ENCODE measurements at places on chromosomes 2 and 18. TPM values are rescaled to one million over a fixed set of nuclear protein-coding genes. Genes with fewer than 3 reads are reported as not detected.

- no peaks in the 10 kb centered on the region for H3K4me1 ChIP-seq
- no peaks in the 10 kb centered on the region for H3K27me3 ChIP-seq
- H3K4me3 ChIP-seq, result no peak overlapping the region
- DNase-seq, result no peak
- H3K36me3 ChIP-seq, result no peaks in the 10 kb centered on the region
Observed at GRCh38 chr18:74063023-74063422, 84.6 kb downstream of the FBXO15 start.

GRCh38 chr18:78727057-78727739 is 252.4 kb upstream of the SALL3 start:
- no peak overlapping the region for H3K27ac ChIP-seq
- H3K36me3 ChIP-seq, result no peaks in the 10 kb centered on the region
- DNase-seq, result no peak
- H3K27me3 ChIP-seq, result no peaks in the 10 kb centered on the region

- no peak overlapping the region for H3K27ac ChIP-seq
- H3K4me1 ChIP-seq, result no peaks in the 10 kb centered on the region
- no peak overlapping the region for H3K4me3 ChIP-seq
- no peak for DNase-seq
- no peaks in the 10 kb centered on the region for H3K36me3 ChIP-seq
- H3K27me3 ChIP-seq, result peaks cover 10% of the 10 kb centered on the region
Observed at GRCh38 chr2:17791817-17792130, 24.5 kb upstream of the MSGN1 start.

DNA sequence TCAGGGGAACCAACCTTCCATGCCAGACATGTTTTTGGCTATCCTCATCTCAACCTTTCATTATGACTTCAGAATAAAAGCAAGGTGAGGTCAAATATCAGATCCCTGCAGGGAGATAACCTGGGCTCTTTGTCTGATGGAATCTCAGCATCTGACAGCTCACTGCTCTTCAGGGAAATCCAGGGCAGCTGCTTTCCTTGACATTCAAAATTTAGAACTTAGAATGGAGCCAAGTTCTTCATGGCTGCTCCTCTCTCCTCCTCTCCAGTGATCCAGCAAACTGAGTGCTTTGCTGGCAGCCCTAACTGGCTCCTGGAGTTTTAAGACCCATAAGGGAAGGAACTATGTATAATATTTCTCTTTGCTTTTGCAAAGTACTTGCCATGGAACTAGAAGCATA is 716.3 kb downstream of the TSN start:
- no peak overlapping the region for H3K27ac ChIP-seq
- no peak for DNase-seq
- no peaks in the 10 kb centered on the region for H3K36me3 ChIP-seq
- no peaks in the 10 kb centered on the region for H3K4me1 ChIP-seq
- H3K4me3 ChIP-seq, result no peak overlapping the region
- no peaks in the 10 kb centered on the region for H3K27me3 ChIP-seq

GRCh38 chr18:37567061-37567993 is 1.7 kb upstream of the CELF4 start:
- peaks cover 4% of the 10 kb centered on the region for H3K4me1 ChIP-seq
- H3K36me3 ChIP-seq, result no peaks in the 10 kb centered on the region
- peaks cover 32% of the 10 kb centered on the region for H3K27me3 ChIP-seq

GRCh38 chr2:9210030-9210429 is 3.4 kb downstream of the ASAP2 start:
- no peak overlapping the region for H3K27ac ChIP-seq
- H3K4me1 ChIP-seq, result peaks cover 48% of the 10 kb centered on the region
- no peaks in the 10 kb centered on the region for H3K27me3 ChIP-seq
- no peak for DNase-seq

AQP4 gene
- not detected for total RNA-seq

DNA sequence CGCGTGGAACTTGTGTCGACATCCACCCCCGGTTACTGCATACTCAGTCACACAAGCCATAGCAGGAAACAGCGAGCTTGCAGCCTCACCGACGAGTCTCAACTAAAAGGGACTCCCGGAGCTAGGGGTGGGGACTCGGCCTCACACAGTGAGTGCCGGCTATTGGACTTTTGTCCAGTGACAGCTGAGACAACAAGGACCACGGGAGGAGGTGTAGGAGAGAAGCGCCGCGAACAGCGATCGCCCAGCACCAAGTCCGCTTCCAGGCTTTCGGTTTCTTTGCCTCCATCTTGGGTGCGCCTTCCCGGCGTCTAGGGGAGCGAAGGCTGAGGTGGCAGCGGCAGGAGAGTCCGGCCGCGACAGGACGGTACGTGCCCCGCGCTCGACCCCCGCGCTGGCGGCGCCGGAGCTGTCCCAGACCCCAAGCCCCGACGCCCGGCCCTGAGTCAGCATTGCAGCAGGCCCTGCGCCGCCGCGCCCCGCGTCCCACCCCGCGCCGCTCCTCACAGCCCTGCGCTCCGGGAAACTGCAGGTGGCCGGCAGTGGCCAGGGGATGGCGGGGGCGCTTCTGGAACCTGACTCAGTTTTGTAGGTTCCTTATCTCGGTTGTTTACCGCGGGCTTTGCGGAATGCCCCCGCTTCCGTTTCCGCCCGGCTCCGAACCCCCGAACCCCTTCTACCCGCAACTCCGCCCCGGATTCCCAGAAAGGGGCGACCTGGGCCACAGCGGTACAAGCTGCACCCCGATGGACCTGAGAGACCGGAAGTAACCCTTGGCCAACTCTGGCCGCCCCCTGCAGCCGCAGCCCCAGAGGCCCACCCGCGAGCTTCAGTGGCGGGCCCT is at the start of gene CFLAR:
Gene CFLAR (plus strand): TSS at position 50 of the 844 bp plus-strand sequence. CDS start 13,702 bp downstream, outside the sequence.
- peak within 1 kb of the TSS; percentile 54 for H3K4me3 ChIP-seq
- H3K27me3 ChIP-seq, result no peaks in the 10 kb centered on the region
- peak; percentile 81 for DNase-seq
- peaks cover 46% of the 10 kb centered on the region for H3K4me1 ChIP-seq
- H3K27ac ChIP-seq, result peak within 1 kb of the TSS; percentile 88
- no peaks in the 10 kb centered on the region for H3K36me3 ChIP-seq

DNA sequence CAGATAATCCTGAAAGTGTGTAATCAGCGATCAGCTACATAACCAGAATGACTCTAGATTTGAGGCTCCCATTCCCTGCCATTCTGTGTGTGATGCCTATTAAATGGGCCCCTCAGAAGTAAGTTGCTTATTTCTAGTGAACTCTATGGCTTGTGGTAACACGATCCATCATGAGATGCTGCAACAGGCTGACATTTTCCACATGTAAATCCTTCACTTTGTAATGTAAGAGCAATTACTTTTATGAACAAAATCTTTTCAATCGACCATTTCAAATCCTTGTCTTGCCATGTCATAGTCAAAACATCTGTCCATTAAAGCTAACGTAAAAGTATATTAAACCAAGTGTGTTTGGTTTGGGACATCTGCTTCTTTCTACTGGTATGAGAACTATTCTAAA is 175.9 kb upstream of the ETAA1 start:
- no peaks in the 10 kb centered on the region for H3K36me3 ChIP-seq
- H3K27me3 ChIP-seq, result no peaks in the 10 kb centered on the region
- no peaks in the 10 kb centered on the region for H3K4me1 ChIP-seq
- no peak overlapping the region for H3K27ac ChIP-seq
- no peak for DNase-seq

LRRTM1 gene
- not detected for total RNA-seq

DNA sequence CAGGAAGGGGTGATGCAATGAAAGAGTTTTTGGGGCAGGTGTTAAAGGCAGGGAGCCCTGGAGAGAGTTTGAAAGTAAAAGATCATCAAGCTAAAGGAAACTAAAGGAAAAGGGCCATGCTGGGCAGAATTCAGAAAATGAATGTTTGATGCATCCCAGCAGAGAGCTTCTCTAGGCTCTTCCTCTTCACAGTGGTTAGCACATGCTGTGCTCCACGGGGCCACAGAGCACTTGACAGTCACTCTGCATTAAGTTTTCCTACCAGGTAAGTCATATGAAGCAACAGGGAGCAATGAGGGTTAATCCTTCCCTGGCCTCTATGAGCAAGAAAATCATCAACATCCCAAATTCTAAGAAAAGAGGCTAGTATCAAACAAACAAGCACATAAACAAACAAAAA is 895.2 kb downstream of the TRIB2 start:
- H3K27ac ChIP-seq, result no peak overlapping the region
- no peaks in the 10 kb centered on the region for H3K36me3 ChIP-seq

- H3K4me3 ChIP-seq, result no peak overlapping the region
- DNase-seq, result no peak
- H3K4me1 ChIP-seq, result peaks cover 6% of the 10 kb centered on the region
- H3K27ac ChIP-seq, result no peak overlapping the region
- no peaks in the 10 kb centered on the region for H3K27me3 ChIP-seq
Observed at GRCh38 chr18:3819961-3820360, 370.0 kb downstream of the TGIF1 start.

DNA sequence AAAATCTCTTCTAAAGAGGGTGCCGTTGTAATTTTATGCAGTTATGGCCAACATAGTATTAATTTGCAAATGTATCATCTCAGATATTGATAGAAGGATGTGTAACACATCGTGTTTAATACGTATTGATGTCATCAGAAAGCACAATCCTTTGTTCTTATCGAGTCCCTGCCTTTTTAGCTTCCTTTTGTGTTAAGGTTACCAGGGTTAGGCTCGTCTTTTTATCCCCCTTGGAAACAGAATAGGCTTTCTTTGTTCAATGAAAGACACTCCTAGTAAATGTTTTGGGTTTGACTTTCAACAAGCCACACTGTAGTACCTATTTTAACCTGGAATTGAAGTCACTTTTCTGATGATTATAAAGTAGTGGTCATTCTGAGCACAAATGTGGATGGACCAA is 136.2 kb downstream of the WDR7 start:
- DNase-seq, result no peak
- H3K4me3 ChIP-seq, result no peak overlapping the region
- no peaks in the 10 kb centered on the region for H3K27me3 ChIP-seq
- H3K27ac ChIP-seq, result no peak overlapping the region
- H3K36me3 ChIP-seq, result no peaks in the 10 kb centered on the region

CTAGE1 gene
- not detected for total RNA-seq

M1AP gene
- total RNA-seq, result not detected

CYS1 gene
- 0.25 TPM for total RNA-seq

CHST9 gene
- not detected for total RNA-seq

DNA sequence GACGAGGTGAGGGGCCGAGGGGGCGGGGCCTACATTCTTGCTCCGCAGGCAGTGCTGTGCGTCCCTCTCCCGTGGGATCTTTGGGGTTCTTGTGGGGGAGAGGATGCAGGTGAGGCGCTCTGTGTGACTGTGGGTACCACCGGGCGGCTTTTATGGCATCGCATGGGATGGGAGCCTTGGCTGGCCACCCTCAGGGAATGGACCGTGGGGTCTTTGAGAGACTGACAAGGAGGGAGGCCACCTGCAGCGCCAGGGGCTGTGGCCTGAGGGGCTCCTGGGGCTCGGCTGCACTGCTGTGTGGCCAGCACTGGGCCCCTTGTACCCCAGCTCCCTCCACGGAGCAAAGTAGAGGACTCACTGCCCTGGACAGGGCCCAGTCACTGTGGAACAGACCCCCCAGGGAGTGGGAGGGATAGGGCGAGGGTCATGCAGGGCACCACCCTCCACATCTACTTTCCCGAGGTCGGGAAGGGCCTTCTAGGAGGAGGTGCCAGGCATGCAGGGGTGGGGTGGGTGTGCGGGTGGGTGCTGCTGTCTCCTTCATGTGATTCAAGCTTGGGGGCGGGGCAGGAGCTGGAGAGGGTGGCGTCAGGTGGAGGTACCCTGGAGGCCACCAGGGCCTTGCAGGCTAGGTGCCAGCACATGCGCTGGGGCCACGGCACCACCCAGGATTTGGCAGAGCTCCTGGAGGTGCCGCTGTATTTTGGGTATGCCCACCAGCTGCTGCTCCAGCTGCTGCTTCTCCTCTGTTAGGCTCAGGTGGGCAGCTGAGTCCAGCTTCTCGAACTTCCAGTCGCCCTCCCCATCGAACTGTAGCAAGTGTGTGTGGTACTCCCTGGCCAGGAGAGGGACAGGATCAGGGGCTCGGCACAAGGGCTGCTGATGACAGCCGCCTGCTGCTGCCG is 1072.4 kb downstream of the RPIA start:
- no peaks in the 10 kb centered on the region for H3K4me1 ChIP-seq
- no peaks in the 10 kb centered on the region for H3K36me3 ChIP-seq
- H3K4me3 ChIP-seq, result no peak overlapping the region
- no peaks in the 10 kb centered on the region for H3K27me3 ChIP-seq
- no peak for DNase-seq

GPR45 gene
- total RNA-seq, result not detected

GRCh38 chr2:212882626-212883025 is 268.8 kb downstream of the IKZF2 start:
- no peak for DNase-seq
- H3K4me1 ChIP-seq, result no peaks in the 10 kb centered on the region
- H3K4me3 ChIP-seq, result no peak overlapping the region
- H3K27me3 ChIP-seq, result no peaks in the 10 kb centered on the region
- no peaks in the 10 kb centered on the region for H3K36me3 ChIP-seq

SS18 gene
- 68.4 TPM for total RNA-seq

DNA sequence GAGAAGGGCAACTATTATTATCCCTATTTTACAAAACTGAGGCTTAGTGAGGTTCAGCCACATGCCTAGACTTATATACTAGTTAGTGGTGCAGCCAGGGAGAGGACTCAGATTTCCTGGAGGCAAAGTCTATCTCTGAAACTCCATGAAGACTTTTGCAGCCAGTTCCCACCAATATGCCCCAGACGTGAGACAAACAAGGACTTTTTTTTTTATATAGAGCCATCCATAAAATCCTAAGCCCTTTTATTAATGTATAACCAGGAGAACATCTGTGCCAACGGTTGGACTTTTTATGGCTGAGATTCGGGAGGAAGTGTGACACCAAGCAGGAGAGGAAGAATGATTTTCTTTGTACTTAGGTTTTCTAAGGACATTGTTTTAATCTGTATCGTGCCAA is 29.9 kb downstream of the LIPG start:
- no peak overlapping the region for H3K27ac ChIP-seq
- no peak overlapping the region for H3K4me3 ChIP-seq
- no peaks in the 10 kb centered on the region for H3K27me3 ChIP-seq
- DNase-seq, result no peak
- no peaks in the 10 kb centered on the region for H3K4me1 ChIP-seq

GRCh38 chr18:35804377-35804776 is 168.1 kb upstream of the RMP24 start:
- no peaks in the 10 kb centered on the region for H3K36me3 ChIP-seq
- no peak for DNase-seq
- peaks cover 34% of the 10 kb centered on the region for H3K27me3 ChIP-seq
- no peaks in the 10 kb centered on the region for H3K4me1 ChIP-seq
- no peak overlapping the region for H3K4me3 ChIP-seq

Measured in endothelial cell of umbilical vein (primary cell).